Activated CD4-positive, alpha-beta T cell treated with anti-CD3 and anti-CD28 coated beads for 4 hours (primary cell): ENCODE measurements at places on chromosomes 11 and 22.

- no peak for DNase-seq
Observed at GRCh38 chr11:68927280-68928135, 23.8 kb downstream of the IGHMBP2 start.

DNA sequence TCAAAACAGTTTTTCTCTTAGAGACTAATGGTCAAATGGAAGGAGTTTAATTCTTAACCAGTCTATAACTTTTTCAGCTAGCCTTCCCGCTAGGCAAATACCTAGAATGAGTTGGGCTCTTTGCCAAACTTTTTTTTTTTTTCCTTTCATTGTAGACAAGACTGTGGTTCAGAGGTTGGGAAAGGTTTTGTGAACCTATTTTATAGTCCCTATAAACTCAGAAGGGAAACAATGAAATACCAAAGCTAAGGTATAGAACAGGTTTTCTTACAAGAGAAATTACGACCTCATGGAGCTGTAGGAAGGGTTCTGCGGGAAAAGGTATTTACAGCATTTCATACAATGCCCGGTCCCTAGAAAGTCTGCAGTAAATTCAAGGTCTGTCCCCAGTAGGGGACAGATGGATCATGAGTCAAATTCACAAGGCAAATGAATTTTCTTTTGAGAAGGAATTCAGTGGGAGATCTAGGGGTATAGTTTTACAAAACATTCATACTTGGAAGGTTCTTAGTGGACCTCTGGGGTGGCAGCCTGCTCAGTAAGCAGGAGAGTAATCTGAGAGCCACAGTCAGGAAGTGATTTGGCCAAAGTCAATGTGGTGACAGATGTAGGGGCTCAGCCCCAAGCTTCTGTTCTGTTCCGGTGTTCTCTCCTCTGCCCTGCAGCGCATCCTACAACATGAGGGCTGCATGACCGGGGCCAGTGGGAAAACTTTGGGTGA is 146.8 kb downstream of the DBX1 start:
- DNase-seq = no peak

- DNase-seq = no peak
Observed at GRCh38 chr22:49713003-49713402, 114.7 kb downstream of the BRD1 start.

GRCh38 chr11:59145534-59145933 is 2.9 kb downstream of the FAM111A start:
- DNase-seq = no peak
